Sciatic nerve (tissue), 2 donors: ENCODE measurements at places on chromosomes 1 and 21. TPM values are rescaled to one million over a fixed set of nuclear protein-coding genes. Genes with fewer than 3 reads are reported as not detected.

The RHCE gene
- total RNA-seq = 1.1 TPM

The KCNJ9 gene
- 0.18 TPM for total RNA-seq

The PIGV gene
- 10.6 TPM for total RNA-seq

The B3GALT5 gene
- not detected for total RNA-seq

The PDC gene
- not detected for total RNA-seq

The SPATA21 gene
- total RNA-seq = 0.49 TPM

The GBP5 gene
- 6.4 TPM for total RNA-seq

The LCE2A gene
- total RNA-seq = not detected

The C1orf94 gene
- total RNA-seq = not detected

The DENND2D gene
- total RNA-seq = 14.6 TPM

The FAM78B gene
- 2.8 TPM for total RNA-seq

The CRP gene
- 0.22 TPM for total RNA-seq

The KCNA3 gene
- total RNA-seq = 0.85 TPM

The FMO1 gene
- 10.2 TPM for total RNA-seq
